Heart right ventricle (tissue), 16 donors: ENCODE measurements at places on chromosomes 13 and 19. TPM values are rescaled to one million over a fixed set of nuclear protein-coding genes. Genes with fewer than 3 reads are reported as not detected.

Gene APOC4
- total RNA-seq, result not detected

Gene CGB5
- not detected for total RNA-seq

Gene SLC25A41
- 0.32 TPM for total RNA-seq

Gene SLITRK5
- 0.02 TPM for total RNA-seq

Gene PRSS57
- not detected for total RNA-seq

- DNase-seq, result no peak
Measured at GRCh38 chr13:95858286-95859075, 181.5 kb downstream of the DNAJC3 start.

GRCh38 chr19:351976-352625 is 7.5 kb upstream of the MIER2 start:
- no peak for DNase-seq

DNA sequence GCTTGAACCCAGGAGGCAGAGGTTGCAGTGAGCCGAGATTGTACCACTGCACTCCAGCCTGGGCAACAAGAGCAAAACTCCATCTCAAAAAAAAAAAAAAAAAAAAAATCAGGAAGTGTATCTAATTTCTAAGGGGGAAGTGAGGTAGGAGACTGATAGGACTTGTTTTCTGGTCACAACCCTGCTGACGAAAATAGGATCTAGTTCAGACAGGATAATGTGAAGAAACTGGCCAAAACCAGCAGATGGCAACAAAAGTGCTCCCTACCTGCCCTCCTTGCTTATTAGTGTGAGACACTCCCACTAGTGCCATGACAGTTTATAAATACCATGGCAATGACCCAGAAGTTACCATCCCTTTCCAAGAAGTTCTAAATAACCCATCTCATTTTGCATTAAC is 36.0 kb upstream of the KPNA3 start:
- no peak for DNase-seq

GRCh38 chr19:57437931-57438330 is 2.8 kb downstream of the ZNF749 start:
- no peak for DNase-seq

GRCh38 chr19:18849838-18850400 is 18.2 kb downstream of the UPF1 start:
- DNase-seq, result no peak

DNA sequence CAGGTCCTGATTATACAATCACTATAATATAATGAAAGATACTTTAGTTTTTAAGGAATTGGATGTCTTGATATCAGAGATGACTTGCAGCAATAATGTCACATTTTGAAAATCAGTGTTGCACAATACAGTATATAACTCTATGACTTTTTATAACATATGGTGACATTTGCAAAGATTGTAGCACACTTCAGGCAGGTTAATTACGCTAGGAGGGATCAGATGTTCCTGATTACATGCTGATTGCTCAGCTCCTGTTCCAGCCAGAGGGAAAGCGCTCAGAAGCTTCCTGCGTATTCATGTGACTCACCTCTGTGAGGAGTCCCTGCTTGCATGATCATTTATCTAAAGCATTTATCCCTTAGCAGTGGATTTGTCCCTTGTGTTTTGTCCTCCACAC is 265.6 kb downstream of the GPC5 start:
- no peak for DNase-seq

DNA sequence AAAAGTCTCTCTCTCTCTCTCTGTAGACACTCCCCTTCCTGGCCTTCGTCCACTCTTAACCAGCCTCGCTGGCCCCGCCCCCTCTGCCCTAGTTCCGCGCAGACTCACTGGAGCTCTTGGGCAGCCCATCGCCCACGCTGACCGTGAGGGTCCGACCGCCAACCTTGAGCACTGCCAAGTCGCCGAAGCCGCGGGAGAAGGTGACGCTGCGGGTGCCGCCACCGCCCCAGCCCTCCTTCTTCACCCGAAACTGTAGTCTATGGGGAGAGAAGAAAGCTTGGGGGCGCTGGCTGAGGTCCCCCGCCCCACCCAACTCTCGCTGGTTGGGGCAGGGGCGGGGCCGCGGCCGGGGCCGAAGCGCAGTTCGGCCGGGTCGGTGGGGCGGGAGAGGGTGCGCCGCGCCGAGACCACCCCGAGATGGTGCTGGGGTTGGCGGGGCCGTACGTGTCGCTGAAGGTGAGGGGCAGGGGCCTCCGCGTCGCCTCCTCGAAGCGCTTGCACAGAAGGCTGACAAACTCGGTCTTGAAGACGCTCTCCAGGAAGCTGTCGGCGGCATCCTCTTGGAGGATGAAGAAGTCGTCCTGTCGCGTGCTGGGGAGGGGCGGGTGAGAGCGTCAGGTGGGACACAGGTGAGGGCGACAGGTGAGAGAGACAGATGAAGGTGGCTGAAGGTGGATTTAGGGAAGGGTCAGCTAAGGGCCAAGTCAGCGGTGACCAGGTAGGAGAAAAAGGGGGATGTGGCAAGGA is 12.6 kb upstream of the ZNF414 start:
- peak; percentile 94 for DNase-seq

GRCh38 chr19:14563590-14563926 is 8.3 kb downstream of the NDUFB7 start:
- DNase-seq, result no peak

DNA sequence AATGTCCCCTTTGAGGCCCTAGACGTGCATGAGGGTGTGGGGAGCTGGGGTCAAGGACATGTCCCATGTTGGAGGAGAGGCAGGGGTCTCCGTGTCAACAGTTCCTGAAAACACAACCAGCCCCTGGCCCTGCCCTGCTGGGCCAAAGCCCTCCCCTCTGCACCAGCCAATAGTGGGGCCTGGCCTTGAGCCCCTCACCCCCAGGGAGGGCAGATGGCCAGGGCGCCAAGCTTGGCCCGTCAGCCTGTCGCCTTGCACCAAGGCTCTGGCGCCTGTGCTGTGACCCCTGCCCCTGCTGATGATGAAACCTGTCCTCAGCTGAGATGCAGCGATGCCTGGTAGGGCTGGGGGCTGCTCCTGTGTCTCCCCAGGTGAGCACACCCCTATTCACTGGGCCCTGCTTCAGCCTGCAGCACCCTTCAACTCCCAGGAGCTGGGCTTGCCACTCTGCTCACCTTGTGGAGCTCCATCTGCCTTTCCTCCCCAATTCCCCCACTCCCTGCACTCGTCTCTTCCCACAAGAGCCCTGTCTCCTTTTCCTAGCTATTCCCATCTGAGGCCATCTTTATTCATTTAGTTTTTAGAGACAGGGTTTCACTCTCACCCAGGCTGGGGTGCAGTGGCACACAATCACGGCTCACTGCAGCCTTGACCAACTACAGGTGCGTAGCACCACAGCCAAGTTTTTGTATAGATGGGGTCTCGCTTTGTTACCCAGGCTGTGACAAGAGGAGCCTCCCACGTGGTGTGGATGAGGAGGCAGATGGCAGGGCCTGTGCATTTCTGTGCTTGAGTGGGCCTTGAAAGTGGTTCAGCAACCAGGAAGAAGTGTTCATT is 2.1 kb upstream of the HAMP start:
- no peak for DNase-seq
